ENCODE measurements at places on chromosomes 4 and X. TPM values are rescaled to one million over a fixed set of nuclear protein-coding genes. Genes with fewer than 3 reads are reported as not detected.

The CDX4 gene
- total RNA-seq = not detected

The SPATA4 gene
- total RNA-seq = not detected

The TMEM31 gene
- not detected for total RNA-seq

The LRPAP1 gene
- 69.3 TPM for total RNA-seq

The MAGEC1 gene
- not detected for total RNA-seq

The DIAPH2 gene
- total RNA-seq = 12.9 TPM

The EGFL6 gene
- 9.2 TPM for total RNA-seq

The MAP3K15 gene
- 0.11 TPM for total RNA-seq

The C4orf50 gene
- total RNA-seq = 0.59 TPM

The SHISA3 gene
- 0.18 TPM for total RNA-seq

The SPANXA2 gene
- not detected for total RNA-seq

The CEP44 gene
- 17.0 TPM for total RNA-seq

The TRIML2 gene
- not detected for total RNA-seq
